ENCODE measurements at places on chromosomes 11 and 22. TPM values are rescaled to one million over a fixed set of nuclear protein-coding genes. Genes with fewer than 3 reads are reported as not detected.

Gene KIAA1671
- 10.7 TPM for total RNA-seq

Gene CRYBB1
- not detected for total RNA-seq

Gene MS4A6E
- not detected for total RNA-seq

Gene PKDREJ
- total RNA-seq = 0.09 TPM

Gene NTM
- 3.4 TPM for total RNA-seq

Gene TCF20
- total RNA-seq = 27.4 TPM

Gene PRG2
- not detected for total RNA-seq

Gene OR4D11
- not detected for total RNA-seq

Gene CDKN1C
- total RNA-seq = 4.2 TPM

Gene SOX10
- not detected for total RNA-seq

Gene NXPE4
- not detected for total RNA-seq

Gene ELF5
- total RNA-seq = not detected

Gene NCF4
- total RNA-seq = not detected

Gene PTPN5
- not detected for total RNA-seq

Gene CCDC88B
- total RNA-seq = 1.2 TPM

Gene MTMR3
- 29.8 TPM for total RNA-seq

Gene EIF3D
- 336 TPM for total RNA-seq

Gene APOL5
- total RNA-seq = not detected

Gene MYO7A
- 0.45 TPM for total RNA-seq

Gene GPHA2
- total RNA-seq = not detected

Gene RHOD
- total RNA-seq = 26.1 TPM

Gene CHRM4
- total RNA-seq = not detected

Gene B4GALNT4
- total RNA-seq = 1.5 TPM

Gene VSIG2
- not detected for total RNA-seq

Gene SEC14L6
- not detected for total RNA-seq

Gene KLHL35
- 3.8 TPM for total RNA-seq

Gene OR10G7
- not detected for total RNA-seq

Gene SULT4A1
- 0.49 TPM for total RNA-seq

Gene ISX
- total RNA-seq = not detected

Gene CABP4
- total RNA-seq = not detected

Gene GLYATL1
- not detected for total RNA-seq

Gene PRG3
- total RNA-seq = not detected

Gene OR5B17
- not detected for total RNA-seq

Gene CHST1
- total RNA-seq = 0.82 TPM

All from fibroblast of the aortic adventitia (primary cell).